ENCODE measurements at places on chromosomes 3 and 15. TPM values are rescaled to one million over a fixed set of nuclear protein-coding genes. Genes with fewer than 3 reads are reported as not detected.

The CHST13 gene
- total RNA-seq: 0.20 TPM

The GPR87 gene
- 13.3 TPM for total RNA-seq

The GOLGA8H gene
- 1.2 TPM for total RNA-seq

The HOMER2 gene
- total RNA-seq: 16.8 TPM

The NRG4 gene
- total RNA-seq: 0.10 TPM

The OXSR1 gene
- total RNA-seq: 41.1 TPM

The WDR76 gene
- total RNA-seq: 8.7 TPM

The FILIP1L gene
- 40.1 TPM for total RNA-seq

The GPR27 gene
- 5.2 TPM for total RNA-seq

The MESP1 gene
- 1.6 TPM for total RNA-seq

The ROBO1 gene
- 138 TPM for total RNA-seq

The HTR3C gene
- total RNA-seq: not detected

The GOLGA8N gene
- 14.3 TPM for total RNA-seq

The ANKRD63 gene
- not detected for total RNA-seq

The HTR3E gene
- not detected for total RNA-seq

The GOLGA6L4 gene
- 2.9 TPM for total RNA-seq

The CLCN2 gene
- 5.3 TPM for total RNA-seq

The AGBL1 gene
- 4.8 TPM for total RNA-seq

The TMEM207 gene
- total RNA-seq: not detected

The GPR156 gene
- total RNA-seq: 0.69 TPM

The DUSP7 gene
- 18.0 TPM for total RNA-seq
